ENCODE measurements at places on chromosomes 4 and X.

DNA sequence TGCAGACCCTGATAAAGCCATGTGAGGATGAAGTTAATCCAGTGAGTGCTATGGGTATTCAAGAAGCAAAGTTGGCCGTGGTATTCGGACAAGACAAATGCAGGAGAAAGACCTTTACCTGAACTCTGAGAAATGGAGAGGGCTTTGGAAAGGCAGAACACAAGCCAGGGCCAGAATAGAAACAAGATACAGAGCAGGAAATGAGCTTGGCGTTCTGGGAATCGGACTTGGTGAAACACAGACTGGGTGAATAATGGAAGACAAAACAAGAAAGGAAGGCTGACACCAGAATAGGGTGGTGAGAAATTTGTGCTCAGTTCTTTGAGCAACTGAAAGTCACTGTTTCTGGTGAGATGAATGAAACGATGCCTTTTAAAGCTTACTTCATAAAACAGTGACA is 83.3 kb downstream of the VEGFC start:
- DNase-seq, result no peak

GRCh38 chr4:19213388-19213787 is 1038.3 kb upstream of the SLIT2 start:
- no peak for DNase-seq

- no peak for DNase-seq
Measured at GRCh38 chrX:108261549-108262203, 170.1 kb downstream of the ATG4A start.

DNA sequence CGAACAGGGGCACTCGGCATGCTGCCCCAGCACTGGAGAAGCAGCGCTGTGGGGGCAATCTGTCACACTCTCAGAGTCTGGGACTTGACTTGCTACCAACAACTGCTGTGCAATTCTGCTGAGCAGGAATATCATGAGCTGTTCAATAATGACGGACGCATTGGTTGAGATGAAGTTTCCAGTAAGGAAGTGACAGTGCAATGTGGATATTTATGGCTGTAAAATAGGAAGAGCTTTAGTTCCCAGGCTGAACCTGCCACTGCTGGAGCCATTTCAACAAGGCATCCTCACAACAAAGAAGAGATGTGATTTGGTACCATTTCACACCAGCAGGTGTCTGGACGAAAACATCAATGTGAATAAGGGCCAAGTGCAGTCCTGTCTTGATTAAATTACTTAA is 24.2 kb downstream of the CHST7 start:
- DNase-seq, result no peak

DNA sequence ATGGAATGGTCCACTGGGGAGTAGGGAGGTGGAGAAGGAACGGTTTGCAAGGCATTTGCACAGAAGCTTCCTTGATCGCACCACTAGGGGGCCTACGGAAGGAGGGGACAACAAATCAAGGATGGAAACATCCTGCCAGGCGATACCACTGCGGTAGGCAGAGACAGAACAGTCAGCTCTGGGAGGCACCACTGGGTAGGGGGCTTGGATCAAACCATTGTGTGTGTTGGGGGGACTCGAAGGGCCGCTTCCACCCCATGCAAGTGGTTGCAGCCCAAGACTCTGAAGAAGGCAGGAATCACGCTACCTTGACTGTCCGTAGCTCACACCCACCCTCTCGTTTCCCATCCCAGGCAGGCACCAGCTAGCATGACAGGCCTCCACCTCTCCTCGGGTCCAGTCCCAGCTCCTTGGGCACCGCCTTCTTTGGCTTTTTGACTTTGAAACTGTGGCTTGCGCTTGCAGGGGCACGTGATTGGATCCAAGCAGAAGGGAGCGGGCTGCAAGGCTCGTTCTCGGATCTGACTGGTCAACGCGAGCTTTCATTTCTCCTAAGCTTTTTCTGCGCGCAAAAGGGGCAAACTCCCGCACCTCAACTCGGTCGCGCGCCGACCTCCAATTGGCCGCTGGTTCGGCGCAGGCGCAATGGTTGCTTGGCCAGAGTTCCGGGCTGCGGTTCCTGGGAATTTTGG is 28.4 kb downstream of the GAGE1 start:
- no peak for DNase-seq

DNA sequence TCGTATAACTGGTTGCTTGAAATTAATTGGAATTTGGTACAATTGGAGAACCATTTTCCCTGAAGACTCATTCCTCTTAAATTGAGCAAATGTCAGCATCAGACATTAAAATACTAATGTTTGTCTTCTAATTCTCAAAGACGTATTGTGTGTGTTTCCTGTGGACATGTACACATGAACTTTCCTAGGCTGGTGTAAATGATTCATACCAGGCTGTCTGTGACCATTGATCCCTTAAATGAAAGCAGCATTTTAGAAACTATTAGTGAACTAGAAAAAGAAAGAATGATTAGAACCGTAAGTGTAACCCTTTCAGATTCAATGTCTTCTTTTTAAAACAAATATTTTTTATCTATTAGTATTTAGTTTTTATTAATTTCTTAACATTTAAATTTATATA is 332.9 kb downstream of the PPP3CA start:
- no peak for DNase-seq

- DNase-seq, result no peak
Measured at GRCh38 chr4:118354913-118355312, 2.1 kb upstream of the PRSS12 start.

DNA sequence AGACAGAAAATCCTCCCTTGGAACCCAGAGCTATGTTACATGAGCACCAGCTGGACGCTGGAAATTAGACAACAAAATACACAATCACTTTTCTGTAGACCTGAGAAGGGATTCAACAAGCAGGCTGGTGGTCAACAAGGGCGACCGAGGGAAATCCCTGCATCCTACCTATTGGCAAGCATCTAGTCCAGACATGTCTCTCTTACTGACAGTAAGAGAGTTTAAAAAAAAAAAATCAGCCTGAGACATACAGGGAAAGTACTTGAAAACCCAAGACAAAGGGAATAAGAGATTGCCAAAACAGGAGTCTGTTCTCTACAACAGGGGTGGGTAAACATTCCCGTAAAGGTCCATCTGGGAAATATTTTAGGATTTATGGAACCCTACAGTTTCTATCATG is 108.0 kb downstream of the KDR start:
- DNase-seq, result no peak

DNA sequence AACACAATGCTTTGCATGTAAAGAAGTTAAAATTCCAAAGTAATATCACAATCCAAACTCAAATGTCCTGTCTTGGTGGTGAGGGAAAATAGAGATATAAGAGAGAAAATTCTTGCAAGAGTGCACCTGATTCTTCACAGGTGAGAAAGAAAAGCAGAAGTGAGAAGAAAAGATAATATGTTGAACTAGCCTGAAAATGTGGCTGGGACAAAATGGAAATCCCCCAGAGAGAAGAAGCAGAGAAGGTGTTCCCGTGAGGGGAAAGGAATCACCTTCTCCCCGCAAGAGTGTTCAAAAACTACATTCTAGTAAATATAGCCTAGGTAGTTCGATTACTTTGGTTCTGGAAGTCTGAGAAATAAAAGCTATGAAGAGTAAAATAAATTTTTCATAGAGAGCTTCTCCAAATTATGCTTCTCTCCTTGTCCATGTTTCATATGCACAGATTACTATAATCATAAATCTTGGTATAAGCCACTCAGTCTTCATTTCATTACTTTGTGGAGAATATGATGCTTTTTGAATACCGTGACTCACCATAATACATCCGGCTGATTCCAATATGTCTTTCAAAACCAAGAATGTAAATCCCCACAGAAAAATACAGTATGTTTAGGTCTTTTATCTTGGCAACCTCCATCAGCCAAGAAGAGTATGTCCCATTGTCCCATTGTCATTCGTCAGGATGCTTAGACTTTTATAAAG is 63.1 kb downstream of the COX18 start:
- no peak for DNase-seq

DNA sequence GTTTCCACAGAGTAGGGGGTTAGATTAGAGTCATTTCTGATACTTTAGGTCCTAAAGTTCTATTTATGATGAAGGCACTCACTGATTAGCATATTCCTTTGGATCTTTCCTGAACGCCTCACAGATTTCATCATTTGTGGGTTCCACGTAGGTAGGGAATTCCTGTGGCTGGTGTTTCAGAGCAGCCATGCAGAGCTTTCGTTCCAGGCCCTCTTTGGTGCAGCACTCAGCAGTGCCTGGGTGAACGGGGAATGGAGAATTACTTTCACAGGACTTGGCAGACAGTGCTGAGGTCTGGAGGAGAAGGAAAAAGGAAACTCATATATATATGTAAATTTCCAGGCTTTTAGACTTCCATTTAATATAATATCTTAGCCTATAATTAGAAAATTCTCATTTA is 18.5 kb downstream of the GC start:
- no peak for DNase-seq

- no peak for DNase-seq
Measured at GRCh38 chrX:134669378-134670098, 11.3 kb upstream of the PLAC1 start.

DNA sequence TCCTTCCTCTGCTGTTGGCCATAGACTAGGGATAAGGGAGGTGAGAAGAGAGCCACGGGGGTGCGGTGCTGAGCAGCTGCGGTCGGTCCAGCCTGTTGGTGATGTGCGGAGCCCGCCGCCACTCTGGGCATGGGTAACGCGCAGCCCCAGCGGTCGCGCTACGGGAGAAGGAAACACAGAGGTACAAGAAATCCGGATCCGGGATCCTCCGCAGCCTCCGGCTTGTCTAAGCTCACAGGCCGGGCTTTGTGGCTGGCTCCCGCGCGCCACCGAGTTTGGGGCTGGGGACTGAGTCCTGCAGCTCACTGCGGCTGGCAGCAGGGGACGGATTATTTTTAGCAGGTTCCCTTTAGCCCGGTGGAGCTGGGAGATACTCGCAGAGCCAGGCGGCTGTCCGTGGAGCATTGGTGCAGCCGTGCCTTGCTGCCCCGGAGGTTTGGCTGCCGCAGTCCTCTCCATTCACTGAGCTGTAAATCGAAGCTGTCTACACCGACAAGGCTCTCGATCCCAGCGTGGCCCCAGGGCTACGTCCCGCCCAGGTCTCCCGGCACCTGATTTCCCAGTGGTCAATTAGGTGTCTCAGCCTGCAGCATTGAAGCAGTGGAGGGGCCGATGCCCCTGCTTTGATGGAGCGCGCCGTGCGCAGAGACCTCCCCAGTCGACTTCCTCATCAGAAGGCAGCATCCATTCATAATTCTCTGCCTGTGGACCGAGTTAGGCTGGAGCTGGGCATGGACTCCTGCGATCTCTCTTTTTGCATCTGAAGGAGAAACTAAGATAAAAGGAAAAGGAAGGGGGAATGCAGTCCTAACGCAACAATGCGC is 81.9 kb upstream of the SCML1 start:
- no peak for DNase-seq

- DNase-seq, result no peak
Measured at GRCh38 chr4:26819478-26820095, 41.1 kb upstream of the STIM2 start.

DNA sequence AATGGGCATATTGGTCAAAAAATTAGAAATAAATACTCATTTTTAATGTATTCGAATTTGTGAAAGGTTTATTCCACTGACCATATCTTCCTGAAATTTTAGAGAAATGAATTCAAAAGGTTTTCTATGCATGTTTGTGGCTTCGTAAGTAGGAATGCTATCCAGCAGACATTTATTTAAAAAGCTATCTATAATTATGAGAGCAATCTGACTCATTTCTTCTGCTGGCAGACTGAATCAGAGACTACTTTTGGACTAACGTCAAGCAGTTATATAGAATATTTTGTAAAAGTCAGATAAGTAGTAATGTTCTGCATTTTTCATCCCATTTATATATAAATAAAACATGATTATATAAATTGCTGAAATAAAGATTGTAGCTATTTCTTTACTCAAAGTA is 125.0 kb downstream of the SPCS3 start:
- no peak for DNase-seq

- no peak for DNase-seq
Measured at GRCh38 chr4:56226579-56226978, 160.7 kb downstream of the AASDH start.

- DNase-seq, result no peak
Measured at GRCh38 chr4:8830611-8831200, 40.9 kb downstream of the HMX1 start.

DNA sequence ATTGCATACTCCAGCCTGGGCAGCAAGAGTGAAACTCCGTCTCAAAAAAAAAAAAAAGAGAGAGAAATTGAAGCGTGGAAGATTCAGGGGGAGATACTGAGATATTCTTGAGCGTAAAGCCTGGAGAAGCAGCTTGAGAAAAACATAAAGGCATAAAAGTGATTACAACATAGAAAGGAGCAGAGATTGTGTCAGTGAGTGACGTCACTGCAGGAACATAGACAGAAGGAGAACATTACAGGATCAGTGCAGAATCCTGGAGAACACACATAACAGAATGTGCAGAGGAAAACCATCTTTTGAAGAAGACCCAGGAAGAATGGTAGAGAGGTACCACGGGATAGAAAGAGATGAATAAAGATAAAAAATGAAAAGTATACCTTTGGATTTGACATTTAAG is 147.0 kb downstream of the APBB2 start:
- no peak for DNase-seq

- no peak for DNase-seq
Measured at GRCh38 chr4:120801137-120801758, 121.3 kb downstream of the PRDM5 start.

- DNase-seq, result no peak
Measured at GRCh38 chr4:185638093-185638492, 102.8 kb upstream of the PDLIM3 start.

GRCh38 chrX:123184866-123185276 is 793 bp downstream of the GRIA3 start:
- no peak for DNase-seq

- DNase-seq, result no peak
Measured at GRCh38 chr4:117868201-117868600, 166.1 kb upstream of the NDST3 start.

DNA sequence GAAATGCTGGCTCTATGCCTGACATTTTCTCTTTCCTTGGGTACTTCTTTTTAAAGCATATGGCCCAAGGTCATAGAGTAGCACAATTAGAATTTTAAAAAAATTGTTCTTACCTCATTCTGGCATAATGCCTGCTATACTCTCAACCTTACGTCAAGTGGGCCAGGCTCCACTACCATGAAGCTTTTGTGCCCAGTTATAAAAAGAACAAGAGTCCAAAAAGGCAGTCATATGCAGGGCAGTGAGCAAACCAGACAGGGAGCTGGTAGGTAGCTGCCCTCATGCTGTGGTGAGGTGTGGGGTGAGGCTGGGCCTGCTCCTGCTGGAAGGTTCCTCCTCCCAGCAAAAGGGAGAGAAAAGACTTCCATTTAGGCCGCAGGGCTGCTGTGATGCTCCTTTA is 64.4 kb upstream of the UCP1 start:
- DNase-seq, result no peak

DNA sequence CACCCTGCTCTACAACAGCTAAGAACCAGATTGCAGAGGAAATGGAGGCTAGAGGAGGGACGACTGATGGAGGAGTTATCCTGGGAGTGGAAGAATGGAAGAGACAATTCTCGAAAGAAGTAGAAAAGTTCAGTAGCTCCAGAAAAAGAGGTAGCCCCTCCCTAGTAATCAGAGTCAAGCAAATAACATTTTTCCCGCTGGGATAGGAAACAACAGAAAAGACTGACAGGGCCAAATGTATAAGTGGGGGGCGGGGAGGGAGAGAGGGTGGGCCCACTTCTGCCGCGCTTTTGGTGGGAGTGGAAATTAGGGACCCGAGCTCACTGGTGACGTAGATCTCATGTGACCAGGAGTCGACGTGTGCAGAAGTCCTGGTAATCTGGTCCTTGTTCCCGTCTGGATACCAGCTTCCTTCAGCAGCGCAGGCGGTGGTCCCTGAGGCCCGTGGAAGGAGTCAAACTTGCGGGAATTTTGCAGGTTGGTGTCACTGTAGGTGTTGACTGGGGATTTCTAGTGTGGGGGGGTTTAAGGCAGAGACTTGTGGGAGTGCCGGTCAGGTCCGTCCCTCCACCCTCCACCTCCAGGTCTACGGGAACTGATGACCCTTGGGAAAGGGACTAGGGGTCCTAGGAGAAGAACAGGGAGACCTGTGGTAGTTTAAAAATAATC is at the start of gene TCEAL9:
Gene TCEAL9, plus strand, starts transcription at position 377 of the 669 bp plus-strand sequence. CDS start 1,179 bp downstream, outside the sequence.
- DNase-seq, result no peak

All from activated T-helper 1 cell treated with anti-CD3 and anti-CD28 coated beads, Interleukin-2, amount 50 U/mL, for 16 hours (primary cell).